ENCODE measurements at places on chromosomes 6 and 20. TPM values are rescaled to one million over a fixed set of nuclear protein-coding genes. Genes with fewer than 3 reads are reported as not detected.
A peak's percentile ranks its signal among the peaks of the same experiment; 100 is the strongest.

The IL17F gene
- not detected for total RNA-seq

The ARG1 gene
- not detected for total RNA-seq

The HLA-DPB1 gene
- 39.5 TPM for total RNA-seq

The ATP9A gene
- 128 TPM for total RNA-seq

The IPCEF1 gene
- 4.8 TPM for total RNA-seq

The MCCD1 gene
- total RNA-seq, result not detected

DNA sequence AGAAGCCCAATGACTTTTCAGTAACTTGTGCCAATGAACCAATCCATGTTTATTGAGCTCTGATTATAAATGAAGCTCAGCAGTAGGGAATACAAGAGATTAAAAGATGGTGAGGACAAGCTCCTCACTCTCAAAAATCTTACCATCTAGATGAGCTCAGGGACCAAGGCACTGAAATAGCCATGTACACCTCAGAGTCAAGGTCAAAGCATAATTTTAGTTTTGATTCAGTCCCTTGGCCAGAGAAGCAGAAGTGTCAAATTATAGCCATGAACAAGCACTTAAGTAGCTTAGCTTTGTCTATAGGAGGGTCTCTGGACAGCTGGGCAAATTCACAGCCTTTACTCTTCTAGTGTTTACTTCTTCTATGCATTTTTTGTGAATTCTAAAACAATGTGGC, 131.0 kb upstream of the DTNBP1 start:
- no peaks in the 10 kb centered on the region for H3K4me1 ChIP-seq
- no peak overlapping the region for H3K4me3 ChIP-seq
- H3K36me3 ChIP-seq, result no peaks in the 10 kb centered on the region
- no peak for DNase-seq

GRCh38 chr6:25732468-25733198, 21.9 kb upstream of the SLC17A4 start:
- no peaks in the 10 kb centered on the region for H3K4me1 ChIP-seq
- no peak overlapping the region for H3K27ac ChIP-seq
- H3K27me3 ChIP-seq, result no peaks in the 10 kb centered on the region
- DNase-seq, result no peak

- H3K27me3 ChIP-seq, result no peaks in the 10 kb centered on the region
- DNase-seq, result no peak
- H3K36me3 ChIP-seq, result no peaks in the 10 kb centered on the region
- no peak overlapping the region for H3K27ac ChIP-seq
Measured at GRCh38 chr6:159110748-159111147, 58.5 kb upstream of the FNDC1 start.

DNA sequence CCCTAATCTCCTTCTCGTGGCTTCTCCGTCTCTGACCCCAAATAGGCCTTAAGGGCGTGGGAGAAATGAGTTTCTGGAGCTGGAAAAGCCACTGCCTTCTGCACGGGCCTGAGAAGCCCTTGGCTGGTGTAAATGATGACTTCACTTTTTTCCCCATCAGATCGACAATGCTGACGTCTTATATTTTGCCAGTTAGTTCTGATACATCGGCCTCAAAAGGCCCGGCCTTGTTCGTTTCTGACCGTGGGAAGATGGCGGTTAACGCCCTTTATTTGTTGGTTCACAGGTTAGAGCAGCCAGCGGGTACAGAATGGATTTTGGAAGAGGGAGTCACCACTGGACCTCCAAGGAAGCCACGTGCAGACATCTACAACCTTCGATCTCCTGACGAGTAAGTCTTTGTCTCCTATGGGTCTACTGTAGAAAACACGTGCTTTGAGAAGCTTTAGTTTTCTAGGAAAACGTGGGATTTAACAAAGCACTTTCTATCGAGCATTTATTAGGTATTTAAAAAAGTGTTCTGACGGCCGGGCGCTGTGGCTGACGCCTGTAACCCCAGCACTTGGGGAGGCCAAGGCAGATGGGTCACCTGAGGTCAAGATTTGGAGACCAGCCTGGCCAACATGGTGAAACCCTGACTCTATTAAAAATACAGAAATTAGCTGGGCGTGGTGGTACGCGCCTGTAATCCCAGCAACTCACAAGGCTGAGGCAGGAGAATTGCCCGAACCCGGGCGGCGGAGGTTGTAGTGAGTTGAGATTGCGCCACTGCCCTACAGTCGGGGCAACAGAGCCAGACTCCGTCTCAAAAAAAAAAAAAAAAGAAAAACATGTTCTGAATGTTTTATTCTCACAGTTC, 1.2 kb upstream of the ZNFX1 start:
- H3K4me1 ChIP-seq, result peaks cover 29% of the 10 kb centered on the region
- no peaks in the 10 kb centered on the region for H3K36me3 ChIP-seq
- peak; percentile 21 for DNase-seq
- peak overlapping the region; percentile 95 for H3K4me3 ChIP-seq
- H3K27me3 ChIP-seq, result no peaks in the 10 kb centered on the region
- peak overlapping the region; percentile 97 for H3K27ac ChIP-seq

- no peak overlapping the region for H3K4me3 ChIP-seq
- DNase-seq, result no peak
- no peak overlapping the region for H3K27ac ChIP-seq
- H3K27me3 ChIP-seq, result no peaks in the 10 kb centered on the region
Measured at GRCh38 chr20:53961527-53961926, 108.9 kb downstream of the BCAS1 start.

DNA sequence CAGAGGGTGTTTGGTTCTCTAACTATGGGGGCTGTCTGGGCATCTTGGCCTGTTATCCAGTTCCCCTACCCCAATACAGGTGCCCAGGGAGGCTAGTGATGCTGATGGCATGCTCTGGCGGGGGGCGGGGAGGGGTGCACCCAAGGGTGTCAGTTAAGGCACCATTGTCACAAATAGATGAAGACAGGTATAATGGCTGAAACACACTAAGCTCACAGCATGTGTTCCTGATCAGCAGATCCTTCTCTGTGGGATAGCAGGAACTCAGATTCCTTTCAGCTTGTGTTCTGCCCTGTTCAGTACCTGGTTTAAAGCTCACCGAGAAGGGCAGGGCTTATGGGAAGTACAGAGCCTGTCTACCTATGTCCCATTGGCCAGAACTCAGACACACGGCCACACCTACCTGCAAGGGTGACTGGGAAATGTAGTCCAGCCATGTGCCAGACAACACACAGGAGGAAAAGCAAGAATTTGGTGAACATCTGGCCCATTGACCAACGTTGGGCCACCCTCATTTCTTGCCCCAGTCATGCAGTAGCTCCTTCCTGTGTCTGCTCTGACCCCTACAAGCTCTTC, 3.4 kb upstream of the RSPO4 start:
- no peaks in the 10 kb centered on the region for H3K27me3 ChIP-seq
- DNase-seq, result peak; percentile 51
- no peak overlapping the region for H3K4me3 ChIP-seq

GRCh38 chr6:10449751-10450150, 34.9 kb upstream of the TFAP2A start:
- H3K27me3 ChIP-seq, result no peaks in the 10 kb centered on the region
- H3K4me3 ChIP-seq, result no peak overlapping the region
- DNase-seq, result no peak
- H3K4me1 ChIP-seq, result no peaks in the 10 kb centered on the region
- H3K36me3 ChIP-seq, result no peaks in the 10 kb centered on the region
- no peak overlapping the region for H3K27ac ChIP-seq

DNA sequence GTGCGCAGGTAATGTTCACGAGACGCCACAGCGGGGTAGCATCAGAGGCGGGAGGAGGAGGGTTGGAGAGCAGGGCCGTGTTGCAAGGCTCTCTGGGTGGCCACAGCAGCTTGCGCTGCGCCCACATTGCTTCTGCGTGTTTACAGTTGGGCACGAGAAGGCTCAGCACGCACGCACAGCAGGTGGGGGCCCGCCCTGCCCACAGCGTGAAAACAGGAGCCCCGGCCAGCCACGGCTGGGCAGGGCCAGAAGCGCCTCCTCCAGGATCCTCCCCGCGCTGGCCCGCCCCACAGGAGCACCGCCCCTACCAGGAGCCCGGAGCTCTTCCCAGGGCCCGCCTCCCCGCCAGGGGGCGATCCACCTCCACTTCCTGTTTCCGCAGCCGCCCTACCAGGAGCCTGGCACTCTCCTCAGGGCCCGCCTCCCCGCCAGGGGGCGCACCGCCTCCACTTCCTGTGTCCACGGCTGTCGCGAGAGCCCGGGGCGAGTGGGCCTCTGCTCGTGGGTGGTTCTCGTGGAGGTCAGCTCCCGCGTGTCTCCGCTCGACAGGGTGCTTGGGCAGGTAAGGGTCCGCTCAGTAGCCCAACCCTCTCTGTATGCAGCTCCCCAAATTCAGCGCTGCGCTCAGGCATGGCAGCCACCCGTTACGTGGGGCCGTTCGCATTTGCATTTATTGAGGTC, at the start of gene FAM50B:
FAM50B (plus strand) TSS at position 449 of the 681 bp plus-strand sequence. CDS start 439 bp downstream, outside the sequence.
- no peaks in the 10 kb centered on the region for H3K27me3 ChIP-seq
- H3K27ac ChIP-seq, result peak within 1 kb of the TSS; percentile 14
- peak; percentile 97 for DNase-seq
- H3K36me3 ChIP-seq, result no peaks in the 10 kb centered on the region
- H3K4me1 ChIP-seq, result peaks cover 4% of the 10 kb centered on the region
- H3K4me3 ChIP-seq, result peak within 1 kb of the TSS; percentile 65

- no peak overlapping the region for H3K27ac ChIP-seq
- no peaks in the 10 kb centered on the region for H3K27me3 ChIP-seq
- no peaks in the 10 kb centered on the region for H3K36me3 ChIP-seq
- no peaks in the 10 kb centered on the region for H3K4me1 ChIP-seq
Measured at GRCh38 chr20:24543741-24544140, 74.3 kb downstream of the SYNDIG1 start.

- H3K4me3 ChIP-seq, result peak overlapping the region; percentile 89
- peaks cover 11% of the 10 kb centered on the region for H3K4me1 ChIP-seq
- no peaks in the 10 kb centered on the region for H3K36me3 ChIP-seq
- peak; percentile 92 for DNase-seq
- H3K27ac ChIP-seq, result peak overlapping the region; percentile 92
Measured at GRCh38 chr6:30067460-30068139, 602 bp downstream of the PPP1R11 start.

DNA sequence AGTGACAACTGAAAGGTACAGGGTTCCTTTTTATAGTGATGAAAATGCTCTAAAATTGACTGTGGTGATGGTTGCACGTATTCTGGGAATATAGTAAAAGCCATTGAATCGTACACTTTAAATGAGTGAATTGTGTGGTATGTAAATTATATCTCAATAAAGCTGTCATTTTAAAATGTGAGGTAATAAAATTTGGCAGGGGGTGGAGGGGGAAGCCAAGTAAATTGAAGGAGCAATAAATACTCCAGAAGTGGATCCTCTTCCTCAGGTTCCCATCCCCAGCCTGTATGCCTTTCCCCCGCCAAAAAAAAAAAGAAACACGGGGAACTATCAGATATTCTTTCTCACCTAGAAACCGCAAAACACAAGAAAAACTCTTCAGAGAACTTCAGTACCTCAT, 161.4 kb downstream of the MTFR2 start:
- no peaks in the 10 kb centered on the region for H3K36me3 ChIP-seq
- no peak overlapping the region for H3K27ac ChIP-seq
- no peak overlapping the region for H3K4me3 ChIP-seq
- H3K27me3 ChIP-seq, result no peaks in the 10 kb centered on the region
- DNase-seq, result no peak

GRCh38 chr20:58713801-58714339, 21.3 kb downstream of the NPEPL1 start:
- no peaks in the 10 kb centered on the region for H3K4me1 ChIP-seq
- no peak overlapping the region for H3K27ac ChIP-seq
- no peaks in the 10 kb centered on the region for H3K36me3 ChIP-seq

DNA sequence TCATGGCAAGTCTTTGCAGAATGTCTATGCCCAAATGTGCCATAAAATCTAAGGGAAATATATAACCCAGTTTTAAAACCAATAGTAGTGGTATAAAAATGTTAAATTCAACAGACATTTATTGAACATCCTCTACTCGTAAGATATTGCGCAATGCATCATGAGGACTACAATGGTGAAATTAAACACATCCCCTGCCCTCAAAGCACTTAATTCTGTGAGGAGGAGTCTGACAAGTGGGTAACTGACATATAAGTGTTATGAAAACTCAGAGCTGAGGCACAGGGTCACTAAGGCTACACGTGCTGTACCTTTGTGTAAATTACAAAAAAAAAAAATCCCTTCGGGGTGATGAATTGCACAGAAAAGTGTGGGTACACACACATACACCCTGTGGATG, 6.2 kb downstream of the PKHD1 start:
- H3K4me1 ChIP-seq, result no peaks in the 10 kb centered on the region
- DNase-seq, result no peak
- H3K27me3 ChIP-seq, result no peaks in the 10 kb centered on the region
- no peak overlapping the region for H3K4me3 ChIP-seq
- H3K36me3 ChIP-seq, result no peaks in the 10 kb centered on the region

GRCh38 chr6:164396071-164397047, 913.0 kb downstream of the C6orf118 start:
- no peak overlapping the region for H3K4me3 ChIP-seq
- H3K27ac ChIP-seq, result no peak overlapping the region
- no peaks in the 10 kb centered on the region for H3K36me3 ChIP-seq
- no peaks in the 10 kb centered on the region for H3K27me3 ChIP-seq
- DNase-seq, result no peak

DNA sequence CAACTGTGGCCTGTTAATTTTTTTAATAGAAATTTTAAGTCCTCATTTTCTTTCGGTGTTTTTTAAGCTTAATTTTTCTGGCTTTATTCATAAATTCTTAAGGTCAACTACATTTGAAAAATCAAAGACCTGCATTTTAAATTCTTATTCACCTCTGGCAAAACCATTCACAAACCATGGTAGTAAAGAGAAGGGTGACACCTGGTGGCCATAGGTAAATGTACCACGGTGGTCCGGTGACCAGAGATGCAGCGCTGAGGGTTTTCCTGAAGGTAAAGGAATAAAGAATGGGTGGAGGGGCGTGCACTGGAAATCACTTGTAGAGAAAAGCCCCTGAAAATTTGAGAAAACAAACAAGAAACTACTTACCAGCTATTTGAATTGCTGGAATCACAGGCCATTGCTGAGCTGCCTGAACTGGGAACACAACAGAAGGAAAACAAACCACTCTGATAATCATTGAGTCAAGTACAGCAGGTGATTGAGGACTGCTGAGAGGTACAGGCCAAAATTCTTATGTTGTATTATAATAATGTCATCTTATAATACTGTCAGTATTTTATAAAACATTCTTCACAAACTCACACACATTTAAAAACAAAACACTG, 10.1 kb downstream of the HFE start:
- no peaks in the 10 kb centered on the region for H3K27me3 ChIP-seq
- DNase-seq, result peak; percentile 79
- H3K27ac ChIP-seq, result no peak overlapping the region
- H3K36me3 ChIP-seq, result no peaks in the 10 kb centered on the region

- H3K4me3 ChIP-seq, result no peak overlapping the region
- no peak overlapping the region for H3K27ac ChIP-seq
- H3K4me1 ChIP-seq, result no peaks in the 10 kb centered on the region
- no peak for DNase-seq
- no peaks in the 10 kb centered on the region for H3K36me3 ChIP-seq
- H3K27me3 ChIP-seq, result no peaks in the 10 kb centered on the region
Measured at GRCh38 chr20:58222446-58222845, 6.0 kb downstream of the ANKRD60 start.

GRCh38 chr20:32218156-32218900, 10.6 kb downstream of the POFUT1 start:
- no peak overlapping the region for H3K27ac ChIP-seq
- H3K4me3 ChIP-seq, result no peak overlapping the region
- H3K27me3 ChIP-seq, result no peaks in the 10 kb centered on the region
- DNase-seq, result no peak
- H3K36me3 ChIP-seq, result no peaks in the 10 kb centered on the region
- no peaks in the 10 kb centered on the region for H3K4me1 ChIP-seq

Data from testis (tissue), 5 donors.